AG10803 (cell line): ENCODE measurements at places on chromosomes 2 and 18.

DNA sequence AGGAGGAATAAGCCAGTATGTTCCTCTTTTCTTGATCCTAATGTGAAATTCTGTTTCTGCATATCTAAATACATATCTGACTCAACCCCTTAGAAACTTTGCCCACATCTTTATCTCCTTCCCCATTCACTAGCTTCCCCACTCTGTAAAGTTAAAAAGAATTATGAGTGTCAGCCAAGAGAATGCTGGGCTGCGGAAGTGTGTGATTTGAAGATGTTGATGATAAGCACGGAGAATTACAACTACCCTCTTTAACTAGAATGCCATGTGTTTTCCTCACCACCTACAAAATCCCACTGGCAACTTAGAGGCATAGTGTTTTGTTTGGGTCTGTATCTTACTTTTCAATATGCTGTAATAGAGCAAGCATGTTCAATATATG, 490.4 kb upstream of the FANCL start:
- no peak for DNase-seq

- DNase-seq, result no peak
Observed at GRCh38 chr2:219744600-219744999, 117.2 kb downstream of the SLC4A3 start.

GRCh38 chr2:175676813-175677212, 325.3 kb downstream of the LNPK start:
- DNase-seq, result no peak

- DNase-seq, result no peak
Observed at GRCh38 chr18:13566941-13567746, 159.2 kb downstream of the FAM210A start.

- DNase-seq, result no peak
Observed at GRCh38 chr2:208012449-208012848, 12.9 kb downstream of the PLEKHM3 start.

GRCh38 chr2:12796657-12797056, 79.9 kb downstream of the TRIB2 start:
- DNase-seq, result peak; percentile 36

DNA sequence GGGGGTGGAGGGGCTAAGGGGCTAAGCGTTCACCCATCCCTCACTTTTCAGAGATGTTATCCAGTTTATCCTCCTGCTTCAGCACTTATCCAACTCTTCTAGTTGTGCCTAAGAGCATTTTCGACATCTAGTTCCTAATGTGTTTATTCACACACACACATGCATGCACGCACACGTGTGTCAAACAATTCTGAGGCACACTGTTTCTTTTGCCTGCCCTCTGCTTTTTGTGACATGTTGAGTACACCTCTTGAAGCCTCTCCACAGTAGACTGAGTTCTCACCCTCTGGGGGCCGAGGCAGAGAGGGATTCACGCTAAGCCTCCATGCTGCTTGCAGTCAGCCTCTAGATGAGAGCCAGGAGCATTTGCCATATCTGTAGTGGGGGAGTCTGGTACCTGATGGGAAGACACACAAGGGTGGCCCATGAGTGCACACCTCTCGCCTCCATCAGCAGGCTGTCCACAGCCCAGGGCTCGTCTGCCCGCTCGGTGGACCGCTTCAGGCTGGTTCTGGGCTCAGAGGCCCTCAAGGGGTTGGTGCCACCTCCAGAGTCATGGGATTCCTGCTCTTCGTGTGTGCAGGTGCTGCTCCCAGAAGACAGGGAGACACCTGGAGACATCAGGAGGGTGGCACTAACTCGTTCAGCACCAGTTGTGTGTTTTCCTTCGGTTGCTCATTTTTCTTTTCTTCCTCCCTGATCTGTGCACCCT, 11.9 kb downstream of the TWIST2 start:
- no peak for DNase-seq

DNA sequence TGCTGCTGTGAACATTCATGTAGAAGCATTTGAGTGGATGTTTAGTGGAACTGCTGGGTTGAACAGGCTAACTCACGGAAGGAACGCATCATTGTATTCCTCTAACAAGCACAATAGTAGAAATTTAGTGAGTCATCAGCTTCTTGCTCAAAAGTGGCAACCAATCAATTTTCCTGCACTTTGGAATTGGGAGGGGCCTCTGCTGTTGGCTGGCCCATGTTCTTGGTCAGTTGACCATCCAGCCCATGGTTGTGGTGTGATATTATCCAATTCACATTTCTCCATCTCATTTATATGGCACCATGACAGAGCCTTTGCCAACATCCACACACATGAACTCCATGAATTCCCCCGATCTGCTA, 95.0 kb downstream of the TNFRSF11A start:
- DNase-seq, result peak; percentile 26

- peak; percentile 48 for DNase-seq
Observed at GRCh38 chr18:62784966-62785413, 69.6 kb downstream of the PHLPP1 start.

- peak; percentile 11 for DNase-seq
Observed at GRCh38 chr2:221570321-221570935, 1.7 kb downstream of the EPHA4 start.

GRCh38 chr2:209387389-209387788, 36.5 kb upstream of the MAP2 start:
- no peak for DNase-seq

GRCh38 chr2:29528891-29529520, 392.4 kb downstream of the ALK start:
- DNase-seq, result peak; percentile 64

DNA sequence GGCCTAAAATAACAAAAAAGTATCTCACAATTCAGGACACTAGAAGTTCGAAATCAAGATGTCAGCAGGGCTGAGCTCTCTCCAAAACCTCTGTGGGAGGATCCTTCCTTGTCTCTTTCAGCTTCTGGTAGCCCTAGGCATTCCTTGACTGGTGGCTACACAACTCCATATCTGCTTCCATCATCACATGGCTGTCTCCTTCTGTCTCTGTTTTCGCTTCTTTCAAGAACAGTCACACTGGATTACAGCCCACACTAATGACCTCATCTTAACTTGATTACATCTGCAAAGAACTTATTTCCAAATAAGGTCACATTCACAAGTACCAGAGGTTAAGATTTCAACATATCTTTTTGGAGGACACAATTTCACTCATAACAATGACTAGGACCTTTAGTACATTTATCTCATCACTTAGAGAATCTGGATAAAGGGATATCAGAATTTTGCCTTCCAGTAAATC, 275.2 kb downstream of the IRS1 start:
- DNase-seq, result peak; percentile 81

DNA sequence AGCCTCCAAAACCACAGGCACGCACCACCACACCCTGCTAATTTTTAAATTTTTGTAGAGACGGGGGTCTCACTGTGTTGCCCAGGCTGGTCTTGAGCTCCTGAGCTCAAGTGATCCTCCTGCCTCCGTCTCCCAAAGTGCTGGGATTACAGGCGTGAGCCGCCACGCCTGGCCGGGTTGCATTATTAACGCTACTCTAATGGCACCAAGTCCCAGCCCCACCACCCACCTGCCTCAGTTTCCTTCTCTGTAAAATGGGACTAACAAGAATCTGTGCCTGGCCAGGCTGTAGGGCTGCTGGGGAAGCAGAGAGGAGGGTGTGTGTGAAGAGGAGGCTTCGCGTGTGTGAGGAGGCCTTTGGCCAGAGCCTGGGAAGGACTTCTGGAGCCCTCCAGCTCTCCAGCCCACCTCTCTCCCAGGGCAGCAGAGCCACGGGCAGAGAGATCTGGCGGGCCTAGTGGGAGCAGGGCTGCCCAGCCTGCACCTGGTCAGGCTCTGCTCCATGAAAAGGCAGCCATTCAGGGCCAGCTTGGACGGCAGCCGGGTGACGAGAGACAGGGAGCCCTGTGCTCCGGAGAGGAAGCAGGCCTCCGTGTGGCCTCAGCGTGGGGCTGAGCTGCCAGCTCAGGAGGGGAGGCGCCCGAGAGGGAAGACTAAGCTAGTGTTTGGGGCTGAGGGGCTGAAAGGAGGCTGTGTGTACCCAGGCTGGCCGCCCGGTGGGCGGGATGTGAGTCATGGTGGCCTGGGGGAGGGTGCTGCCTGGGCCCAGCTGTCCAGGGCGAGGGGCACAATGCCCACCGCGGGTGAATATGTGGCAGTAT, 7.4 kb upstream of the B3GNT7 start:
- DNase-seq, result peak; percentile 49

DNA sequence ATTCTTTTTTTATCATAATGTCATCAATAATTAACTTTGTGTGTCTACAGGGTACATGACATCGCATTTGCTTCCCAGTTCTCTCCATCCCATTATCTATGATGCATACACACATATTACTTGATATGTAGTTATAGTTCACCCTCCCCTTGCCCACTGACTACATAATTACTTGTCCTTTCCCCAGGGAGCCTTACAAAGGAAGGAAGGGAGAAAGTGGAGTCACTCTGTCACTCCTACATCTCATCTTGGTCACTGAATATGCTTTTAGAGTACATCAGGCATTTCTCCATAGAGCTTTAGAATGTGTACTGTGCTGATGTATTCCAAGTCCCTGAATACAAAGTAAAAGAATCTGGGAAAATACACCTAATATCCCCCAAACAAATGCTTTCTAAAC, 6.0 kb upstream of the DTNA start:
- DNase-seq, result no peak

- DNase-seq, result no peak
Observed at GRCh38 chr2:137051778-137052398, 286.5 kb downstream of the THSD7B start.

DNA sequence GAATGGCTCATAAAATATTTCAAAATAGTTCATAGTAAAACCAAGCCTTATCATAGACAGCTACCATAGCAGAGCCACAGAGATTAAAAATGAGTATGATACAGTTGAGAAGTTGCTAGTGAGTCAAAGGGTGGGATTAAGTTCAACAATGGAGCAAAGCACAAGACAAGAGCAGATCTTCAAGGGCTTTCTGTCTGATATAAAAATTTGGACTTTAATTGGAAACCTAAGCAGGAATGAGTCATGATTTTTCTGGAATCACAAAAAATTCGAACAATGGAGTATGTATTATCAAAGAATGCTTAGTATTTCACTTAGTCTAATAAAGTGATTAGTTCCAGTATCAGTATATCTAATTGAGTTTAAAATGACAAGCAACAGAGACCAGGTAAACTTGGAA, 487.3 kb upstream of the NETO1 start:
- no peak for DNase-seq

DNA sequence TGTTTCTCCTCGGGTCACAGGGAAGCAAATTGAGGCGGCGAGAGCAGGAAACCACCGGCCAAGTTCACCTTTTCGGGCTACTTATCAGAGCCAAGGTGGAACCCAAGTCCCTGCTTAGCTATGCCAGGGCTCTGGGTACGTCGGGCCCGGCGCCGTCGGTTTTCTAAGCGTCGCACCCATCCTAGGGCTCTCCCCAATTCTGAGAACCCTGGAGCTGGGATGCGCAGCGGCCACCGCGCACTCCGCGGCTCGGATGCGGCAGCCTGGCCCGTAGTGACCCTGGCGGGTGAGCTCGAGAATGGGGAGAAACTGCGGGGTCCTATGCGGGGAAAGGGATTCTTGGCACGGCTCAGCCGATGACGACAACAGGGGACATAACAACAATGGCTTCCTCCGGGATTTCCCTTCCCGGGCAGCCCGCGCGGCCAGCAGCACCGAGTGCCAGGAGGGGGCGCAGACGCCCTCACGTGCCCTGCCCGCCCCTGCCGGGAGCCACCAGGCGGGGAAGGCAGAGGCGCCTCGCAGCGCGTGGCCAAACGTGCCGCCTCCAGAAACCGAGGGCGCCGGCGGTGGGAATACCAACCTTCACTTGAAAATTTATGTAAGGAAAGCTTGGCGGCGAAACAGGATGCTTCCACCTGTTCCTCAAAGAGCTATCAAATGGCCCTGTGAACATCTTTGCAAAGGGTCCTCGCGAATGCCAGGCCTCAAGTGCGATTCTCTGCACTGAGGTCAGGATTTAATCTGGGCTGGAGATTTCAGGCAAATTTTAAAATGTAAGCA, 2.1 kb upstream of the SLC30A3 start:
- DNase-seq, result no peak

DNA sequence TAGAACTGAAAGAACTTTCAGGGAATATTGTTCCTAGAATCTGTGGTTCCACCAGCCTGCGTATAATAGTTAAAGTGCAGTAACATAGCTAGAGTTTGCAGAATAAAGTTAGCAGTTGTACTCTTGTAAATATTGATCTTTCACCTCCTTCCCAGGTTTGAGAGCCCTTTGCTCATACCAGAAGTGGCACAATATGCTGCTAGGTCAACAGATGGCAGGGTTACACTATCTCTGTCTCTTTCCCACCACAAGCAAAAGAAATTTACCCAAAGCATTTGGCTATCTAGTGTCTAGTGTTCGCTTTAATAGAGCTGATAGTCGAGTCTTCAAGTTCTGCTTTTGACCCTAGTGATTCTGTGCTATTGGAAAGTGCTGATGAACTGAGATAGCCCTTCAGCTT, 119.0 kb upstream of the KLHL14 start:
- no peak for DNase-seq

DNA sequence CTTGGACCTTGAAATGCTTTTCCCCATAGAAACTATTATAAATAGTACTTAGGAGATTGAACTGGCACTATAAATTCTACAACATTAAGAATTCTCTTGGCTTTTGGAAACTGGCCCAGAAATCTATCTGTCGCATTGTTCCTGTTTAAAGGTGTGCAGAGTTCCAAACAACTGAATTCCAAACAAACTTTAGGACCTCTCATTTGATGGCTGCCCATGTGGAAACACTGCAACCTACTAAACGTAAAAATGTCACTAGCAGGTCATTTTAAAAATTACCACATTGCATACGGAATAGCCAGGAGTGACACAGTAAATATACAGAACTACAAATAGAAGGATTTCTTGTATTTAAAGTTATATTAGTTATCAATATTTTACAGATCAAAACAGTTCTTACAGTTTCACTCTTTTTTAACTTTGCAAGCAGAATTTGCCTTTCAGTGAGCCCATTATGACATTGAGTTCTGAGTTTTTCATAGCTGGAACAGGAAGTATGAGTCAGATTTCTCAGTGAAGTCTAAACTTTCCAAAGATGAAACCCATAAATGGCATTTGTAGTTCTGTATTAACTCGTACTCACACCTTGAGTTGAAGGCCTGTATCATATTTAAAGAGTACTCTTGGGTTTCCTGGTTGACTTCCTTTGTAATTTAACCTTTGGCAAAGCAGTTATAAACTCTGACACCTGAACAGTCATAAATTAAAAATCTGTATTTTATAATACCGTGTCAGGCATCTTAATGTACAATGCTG, 142.3 kb upstream of the BOD1L2 start:
- DNase-seq, result peak; percentile 37

DNA sequence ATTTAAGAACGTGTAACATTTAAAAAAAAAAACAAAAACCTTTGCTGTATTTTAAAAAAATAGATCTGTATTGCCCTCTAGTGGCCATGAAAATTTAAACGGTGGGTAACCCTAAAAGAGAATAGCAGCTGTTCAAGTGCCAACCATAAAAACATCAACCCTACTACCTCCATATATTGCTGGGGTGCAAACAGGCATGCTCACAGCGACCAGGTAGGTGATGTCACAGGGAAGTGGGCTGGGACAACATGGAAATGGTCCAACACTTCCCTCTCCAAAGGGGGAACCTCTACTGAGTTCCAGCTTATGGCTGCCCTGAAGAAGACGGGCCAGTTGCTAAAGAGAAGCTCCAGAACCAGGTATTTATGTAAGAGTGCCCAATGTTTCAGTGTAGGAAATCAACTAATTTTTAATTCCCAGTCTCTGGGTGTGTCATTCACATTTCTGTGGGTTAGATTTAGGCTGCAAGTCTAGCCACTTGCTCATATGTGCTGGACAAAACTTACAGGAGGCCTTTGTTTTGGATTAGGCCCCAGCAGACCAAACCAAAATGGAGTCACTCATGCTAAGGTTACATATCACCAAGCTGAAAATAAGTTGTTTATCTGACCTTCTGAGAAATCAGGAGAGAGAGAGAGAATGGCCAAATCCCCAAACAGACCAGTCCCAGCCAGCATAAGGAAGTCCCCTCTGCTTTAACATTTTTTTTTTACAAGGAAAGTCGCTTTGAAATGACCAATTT, 54.5 kb downstream of the SKA1 start:
- DNase-seq, result peak; percentile 9
